Activated CD4-positive, alpha-beta T cell treated with anti-CD3 and anti-CD28 coated beads, Interleukin-2, amount 10 ng/mL, durations not matched to agents 7 days and 5 days (primary cell): ENCODE measurements at places on chromosomes 12 and 14.

DNA sequence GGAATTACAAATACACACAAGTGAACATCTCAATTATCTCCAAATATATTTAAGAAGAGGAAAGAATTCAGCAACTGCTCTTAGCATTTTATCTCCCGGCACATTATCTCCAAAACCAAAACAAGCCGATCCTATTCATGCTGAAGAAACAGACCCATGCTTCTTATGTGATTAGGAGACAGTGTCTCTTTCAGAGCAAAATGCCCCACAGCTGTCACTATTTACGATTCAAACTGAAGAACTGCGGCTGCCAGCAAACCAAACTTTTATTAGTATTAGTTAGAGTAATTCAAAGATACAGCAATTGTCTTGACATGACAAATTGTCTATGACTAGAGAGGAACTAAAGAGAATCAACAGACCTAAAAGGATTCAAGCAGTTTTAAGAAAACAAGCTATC lies 79.4 kb downstream of the SETD3 start:
- no peak for DNase-seq

DNA sequence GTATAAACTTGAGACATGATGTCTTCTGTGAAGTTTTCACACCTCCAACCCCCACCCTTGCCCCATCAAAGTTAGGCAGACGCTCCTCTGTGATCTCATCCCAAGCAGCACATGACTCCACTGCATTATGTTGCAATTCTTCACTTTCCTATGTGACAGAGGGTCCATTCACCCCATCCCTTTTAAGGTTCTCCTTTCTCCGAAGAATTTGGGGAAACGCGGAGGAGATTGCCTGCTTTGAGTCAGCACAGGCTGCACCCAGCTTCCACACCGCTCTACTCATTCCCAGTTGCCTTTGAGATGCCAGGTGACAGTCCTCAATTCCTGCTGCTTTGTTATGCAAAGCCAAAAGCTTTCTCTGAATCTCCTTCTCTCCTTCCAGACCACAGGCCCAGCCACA lies 61.8 kb downstream of the PHLDA1 start:
- DNase-seq: no peak

DNA sequence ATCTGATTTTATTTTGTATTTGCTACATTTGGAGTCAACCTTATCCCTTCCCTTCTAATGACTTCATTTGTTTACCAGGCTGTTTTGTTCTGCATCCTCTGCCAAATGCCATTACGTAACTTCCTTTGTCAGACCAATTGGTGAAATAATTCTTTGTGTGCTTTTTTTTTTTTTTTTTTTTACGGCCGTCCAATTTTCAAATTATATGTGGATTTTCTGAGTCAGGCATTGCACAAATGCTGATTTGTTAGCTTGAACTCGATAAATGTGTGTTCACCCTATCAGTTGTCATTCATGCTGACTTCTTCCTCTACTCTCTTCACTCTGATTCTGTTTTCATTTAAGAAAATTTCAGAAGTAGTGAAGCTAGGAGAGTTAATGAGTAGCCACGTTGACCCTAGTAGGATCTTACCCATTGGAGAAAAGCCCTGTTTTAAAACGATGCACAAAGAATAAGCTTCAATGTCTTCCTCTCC lies 386.2 kb downstream of the DIO2 start:
- DNase-seq: no peak

DNA sequence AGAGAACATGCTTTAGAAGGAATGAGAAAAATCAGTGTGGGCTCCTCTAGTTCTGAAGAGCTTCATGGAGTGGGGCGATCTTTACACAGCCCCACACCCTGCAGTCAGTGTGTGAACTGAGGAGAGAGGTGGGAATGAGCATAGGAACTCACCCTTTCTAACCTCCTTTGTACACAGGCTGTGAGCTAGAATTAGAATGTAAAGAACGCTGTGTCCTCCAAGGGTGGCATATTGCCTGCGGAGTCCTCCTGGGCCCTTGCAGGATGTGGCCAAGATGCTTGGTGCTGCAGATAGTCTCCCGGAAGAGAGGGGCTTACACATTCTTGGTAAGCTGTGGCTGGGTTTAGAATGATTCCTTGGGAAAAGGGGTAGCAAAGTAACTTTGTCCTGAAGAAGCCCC lies 43.9 kb downstream of the NINJ2 start:
- peak; percentile 36 for DNase-seq

DNA sequence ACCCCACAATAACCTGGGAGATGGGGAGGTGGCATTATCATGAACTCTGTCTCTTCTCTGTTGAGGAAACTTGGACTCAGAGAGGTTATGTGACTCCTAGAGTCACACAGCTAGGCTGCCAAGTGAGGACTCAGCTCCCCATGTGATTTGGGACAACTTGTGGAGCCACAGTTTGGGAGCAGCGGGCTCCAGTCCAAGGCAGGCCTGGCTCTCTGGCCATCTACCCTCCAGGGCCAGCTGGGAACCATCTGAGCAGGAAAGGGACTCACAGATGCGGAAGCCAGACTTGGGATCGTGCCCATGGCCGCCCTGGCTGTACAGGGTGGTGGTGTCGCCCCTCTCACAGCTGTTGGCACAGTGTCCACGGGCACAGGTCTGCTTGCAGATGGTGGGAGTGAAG lies 59.1 kb downstream of the ISCA2 start:
- no peak for DNase-seq

DNA sequence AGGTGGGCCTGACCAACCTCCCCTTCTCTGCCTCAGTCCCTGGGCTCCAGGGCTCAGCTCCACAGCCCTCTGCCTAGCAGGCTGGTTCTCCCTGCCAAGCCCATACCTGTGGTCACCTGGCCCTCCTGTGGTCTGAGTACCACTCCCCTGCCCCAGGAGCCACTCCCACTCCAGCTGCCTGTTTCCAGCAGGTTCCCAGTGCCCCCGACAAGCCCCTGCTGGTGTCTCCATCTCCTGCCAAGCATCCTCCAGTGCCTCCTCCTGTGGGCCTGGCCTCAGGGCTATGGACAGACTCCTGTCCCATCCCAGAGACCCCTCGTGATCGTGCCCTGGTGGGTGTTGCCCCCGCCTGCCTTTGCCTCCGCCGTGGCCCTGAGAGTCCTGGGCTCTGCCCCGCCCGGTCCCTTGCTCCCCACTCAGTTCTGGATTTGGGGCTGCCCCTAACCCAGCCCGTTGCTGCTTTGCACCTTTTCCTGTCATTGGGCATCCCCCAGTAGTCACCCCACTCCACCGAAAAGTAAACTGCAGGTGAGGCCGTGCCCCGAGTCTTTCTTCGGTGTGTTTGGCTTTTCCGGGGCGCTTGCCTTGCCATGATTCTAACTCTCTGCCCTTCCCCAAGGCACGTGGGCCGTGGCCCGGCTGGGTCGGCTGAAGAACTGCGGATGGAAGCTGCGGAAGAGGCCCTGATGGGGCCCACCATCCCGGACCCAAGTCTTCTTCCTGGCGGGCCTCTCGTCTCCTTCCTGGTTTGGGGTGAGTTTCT lies 9.8 kb downstream of the MEG3 start:
- no peak for DNase-seq

- peak; percentile 71 for DNase-seq
These were observed 1120.8 kb upstream of the TMEM132C start for GRCh38 chr12:127145929-127146789.

GRCh38 chr12:117863002-117863709 lies 105.6 kb downstream of the KSR2 start:
- DNase-seq: no peak

DNA sequence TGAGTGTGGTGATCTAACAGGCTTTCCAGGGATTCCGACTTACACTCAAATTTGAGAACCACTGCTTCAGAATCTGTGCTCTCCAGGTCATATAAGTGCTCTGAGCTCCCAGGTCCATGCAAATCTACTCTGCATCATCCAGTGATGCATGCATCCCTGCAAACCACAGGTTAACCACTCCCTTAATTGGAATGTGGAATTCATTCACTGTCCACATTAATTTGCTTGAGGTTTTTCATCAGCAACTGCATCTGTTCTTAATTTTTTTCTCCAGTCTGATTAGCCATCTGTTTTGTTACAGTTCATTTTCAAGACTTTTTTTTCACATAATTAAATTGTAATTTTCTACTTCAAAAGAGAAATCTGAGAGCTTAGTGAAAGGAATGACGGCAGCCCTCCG lies 43.4 kb upstream of the RIN3 start:
- DNase-seq: no peak

- DNase-seq: no peak
These were observed 808.1 kb upstream of the USP15 start for GRCh38 chr12:61452076-61452475.

- no peak for DNase-seq
These were observed 4.1 kb downstream of the CYP46A1 start for GRCh38 chr14:99688210-99688581.

DNA sequence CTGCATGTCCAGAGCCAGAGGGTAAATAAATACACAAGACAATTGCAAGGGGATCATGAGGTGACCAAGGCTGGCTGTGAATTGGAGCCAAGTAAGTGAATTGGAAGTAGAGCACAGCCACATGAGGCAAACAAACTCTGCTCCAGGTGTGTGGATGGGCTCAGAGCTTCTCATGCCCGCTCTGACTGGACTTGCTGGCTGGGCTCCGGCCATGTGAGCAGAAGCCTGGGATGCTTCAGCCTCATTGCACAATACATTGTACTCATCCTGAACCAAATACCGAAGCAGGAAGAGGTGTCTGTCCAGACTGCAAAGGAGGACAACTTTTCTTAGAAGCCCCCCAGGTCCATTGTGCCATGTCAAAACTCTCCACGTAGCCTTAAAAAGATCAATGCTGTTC lies 193.0 kb downstream of the TTC8 start:
- DNase-seq: no peak

DNA sequence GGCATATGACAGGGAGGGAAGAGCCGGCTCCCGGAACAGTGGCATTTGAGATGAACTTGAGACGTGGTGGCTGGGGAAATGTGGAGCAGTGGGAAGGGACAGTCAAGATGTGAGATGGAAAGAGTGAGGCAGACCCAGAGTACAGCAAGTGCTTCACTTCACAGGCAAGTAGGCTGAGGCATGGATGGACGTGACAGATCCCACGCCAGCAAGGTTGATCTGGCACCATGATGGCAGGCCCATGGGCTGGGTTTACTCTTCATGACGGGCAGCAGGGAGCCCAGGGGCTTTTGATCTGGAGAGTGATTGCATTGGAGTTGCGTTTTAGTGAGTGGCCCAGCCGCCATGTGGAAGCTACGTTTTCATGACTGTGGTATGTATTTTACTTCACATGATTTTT lies 17.9 kb upstream of the EML1 start:
- DNase-seq: no peak

DNA sequence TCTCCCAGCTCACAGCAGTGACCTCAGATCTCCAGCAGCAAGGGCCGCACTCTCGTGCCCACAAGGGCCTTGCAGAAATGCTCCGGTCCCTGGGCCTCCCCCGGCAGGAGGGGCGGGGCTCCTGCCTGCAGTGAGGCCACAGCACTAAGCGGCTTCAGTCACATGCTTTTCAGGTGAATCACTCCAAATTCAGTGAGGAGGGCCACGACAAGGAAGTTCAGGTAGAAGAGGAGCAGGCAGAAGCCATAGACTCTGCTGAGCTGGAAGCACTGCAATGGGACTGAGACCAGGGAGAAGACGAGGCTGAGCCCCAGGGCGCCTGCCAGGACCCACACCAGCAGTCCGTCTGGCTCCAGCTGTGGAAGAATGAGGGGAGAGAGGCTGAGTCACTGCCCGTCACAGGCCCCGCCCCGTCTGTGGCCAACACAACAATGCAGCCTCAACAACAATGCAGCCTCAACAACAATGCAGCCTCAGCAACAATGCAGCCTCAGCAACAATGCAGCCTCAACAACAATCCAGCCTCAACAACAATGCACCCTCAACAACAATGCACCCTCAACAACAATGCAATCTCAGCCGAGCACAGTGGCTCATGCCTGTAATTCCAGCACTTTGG lies 35.2 kb downstream of the SLC8B1 start:
- no peak for DNase-seq

DNA sequence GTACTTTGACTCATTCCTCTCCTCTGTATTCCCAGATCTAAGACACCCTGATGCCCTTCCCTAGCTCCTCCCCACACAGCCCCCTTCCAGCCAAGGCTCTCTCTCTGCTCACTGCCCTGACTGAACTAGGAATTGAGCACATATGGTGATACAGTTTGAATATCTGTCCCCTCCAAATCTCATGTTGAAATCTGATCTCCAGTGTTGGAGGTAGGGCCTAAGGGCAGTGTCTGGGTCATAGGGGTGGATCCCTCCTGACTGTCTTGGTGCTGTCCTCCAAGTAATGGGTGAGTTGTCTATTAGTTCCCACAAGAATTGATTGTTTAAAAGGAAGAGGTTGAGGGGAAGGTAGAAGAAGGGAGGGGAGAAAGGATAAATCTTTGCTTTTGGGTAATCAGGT lies 17.4 kb downstream of the CMKLR1 start:
- no peak for DNase-seq

- no peak for DNase-seq
These were observed 40.4 kb upstream of the NCOR2 start for GRCh38 chr12:124607681-124608425.

DNA sequence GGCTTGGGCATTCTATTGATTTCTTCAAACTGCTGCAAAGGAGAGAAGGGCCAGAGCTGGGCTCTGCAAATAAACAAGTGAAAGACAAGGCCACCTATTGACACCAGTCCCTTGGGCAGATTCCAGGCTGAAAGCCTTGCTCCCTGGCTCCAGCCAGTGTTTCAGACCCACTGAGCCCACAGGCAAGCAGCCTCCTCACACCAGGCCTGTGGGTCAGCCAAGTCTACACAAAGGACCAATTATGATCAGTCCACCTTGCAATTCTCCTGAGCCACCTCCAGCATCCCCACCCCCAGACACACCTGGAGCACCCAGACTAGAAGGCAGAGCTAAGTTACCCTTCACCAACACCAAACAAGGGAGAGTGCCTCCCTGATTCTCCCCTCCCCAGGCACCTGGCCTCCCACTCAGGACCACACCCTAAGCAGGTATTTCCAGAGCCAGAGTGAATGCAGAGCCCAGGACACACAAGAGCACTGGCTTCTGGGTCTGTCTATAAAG lies 13.8 kb downstream of the ACTN1 start:
- no peak for DNase-seq

- DNase-seq: no peak
These were observed 23.3 kb downstream of the LMNTD1 start for GRCh38 chr12:25529738-25530137.

DNA sequence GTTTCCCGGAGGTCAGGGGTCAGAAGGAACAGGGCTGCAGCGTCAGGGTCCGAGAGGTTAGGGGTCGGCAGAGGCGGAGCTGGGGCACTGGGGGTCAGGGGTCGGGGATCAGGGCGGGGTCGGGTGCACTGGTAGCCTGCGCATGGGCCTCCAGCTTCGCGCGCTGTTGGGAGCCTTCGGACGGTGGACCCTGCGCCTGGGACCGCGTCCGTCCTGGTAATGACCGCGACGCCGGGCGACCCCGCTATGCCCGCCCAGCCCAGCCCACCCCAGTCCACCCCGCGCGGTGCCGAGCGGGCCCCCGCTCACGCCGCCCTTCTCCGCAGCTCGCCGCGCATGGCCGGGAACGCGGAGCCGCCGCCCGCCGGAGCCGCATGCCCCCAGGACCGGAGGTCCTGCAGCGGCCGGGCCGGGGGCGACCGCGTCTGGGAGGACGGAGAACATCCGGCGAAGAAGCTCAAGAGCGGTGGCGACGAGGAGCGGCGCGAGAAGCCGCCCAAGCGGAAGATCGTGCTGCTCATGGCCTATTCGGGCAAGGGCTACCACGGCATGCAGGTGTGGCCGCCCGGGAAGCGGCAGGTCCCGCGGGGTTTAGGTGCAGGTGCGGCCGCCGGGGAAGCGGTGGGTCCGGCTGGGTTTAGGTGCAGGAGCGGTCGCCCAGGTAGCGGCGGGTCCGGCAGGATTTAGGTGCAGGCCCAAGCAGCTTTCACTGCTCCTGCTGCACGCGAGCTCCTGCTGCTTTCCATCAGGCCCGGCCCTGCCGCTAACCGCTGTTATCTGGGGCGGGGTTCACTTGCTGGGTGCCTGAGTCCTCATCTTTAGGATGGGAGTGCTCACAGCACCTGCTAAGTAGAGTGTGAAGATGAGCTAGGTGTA lies 743 bp downstream of the PUS1 start:
- peak; percentile 54 for DNase-seq
